ENCODE measurements at places on chromosomes 13 and 19.

GRCh38 chr13:33262062-33262487, 23.5 kb downstream of the STARD13 start:
- DNase-seq, result no peak

DNA sequence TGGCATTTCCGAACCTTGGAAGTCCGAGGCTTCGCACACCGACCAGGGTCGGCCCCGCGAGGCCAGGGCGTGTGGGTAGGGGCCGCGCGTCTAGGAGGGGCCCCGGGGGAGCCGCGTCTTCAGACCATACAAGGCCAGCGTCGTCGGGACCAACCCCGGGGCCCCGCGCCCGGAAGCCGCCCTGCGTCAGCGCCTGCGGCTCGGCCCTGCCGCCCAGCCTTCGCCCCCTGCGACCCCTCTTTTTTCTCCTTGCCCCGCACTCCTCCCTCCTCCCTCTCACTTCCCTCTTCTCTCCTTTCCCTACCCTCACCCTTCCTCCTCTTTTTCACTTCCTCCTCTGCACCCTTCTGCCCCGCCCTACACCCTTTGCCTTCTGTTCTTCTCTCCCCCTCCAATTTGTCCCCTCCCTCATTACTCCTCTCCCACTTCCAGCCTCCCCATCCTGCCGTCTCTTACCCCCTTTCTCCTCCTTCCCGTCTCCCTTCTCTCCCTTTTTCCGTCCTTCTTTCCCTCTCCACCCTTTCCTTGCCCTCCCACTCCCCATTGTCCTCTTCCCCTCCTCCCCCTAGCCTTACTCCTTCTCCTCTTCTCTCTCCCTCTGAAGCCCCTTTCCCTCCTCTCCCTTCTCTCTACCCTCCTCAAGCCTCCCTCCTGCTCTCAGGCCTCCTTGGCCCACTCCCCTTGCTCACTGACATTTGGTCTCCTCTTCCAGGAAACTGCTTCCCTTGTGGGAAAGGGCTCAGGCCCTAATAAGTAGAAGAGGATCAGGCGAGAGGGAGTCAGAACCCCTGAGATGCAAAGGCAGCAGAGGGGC, 2.2 kb upstream of the PLEKHG2 start:
- no peak for DNase-seq

DNA sequence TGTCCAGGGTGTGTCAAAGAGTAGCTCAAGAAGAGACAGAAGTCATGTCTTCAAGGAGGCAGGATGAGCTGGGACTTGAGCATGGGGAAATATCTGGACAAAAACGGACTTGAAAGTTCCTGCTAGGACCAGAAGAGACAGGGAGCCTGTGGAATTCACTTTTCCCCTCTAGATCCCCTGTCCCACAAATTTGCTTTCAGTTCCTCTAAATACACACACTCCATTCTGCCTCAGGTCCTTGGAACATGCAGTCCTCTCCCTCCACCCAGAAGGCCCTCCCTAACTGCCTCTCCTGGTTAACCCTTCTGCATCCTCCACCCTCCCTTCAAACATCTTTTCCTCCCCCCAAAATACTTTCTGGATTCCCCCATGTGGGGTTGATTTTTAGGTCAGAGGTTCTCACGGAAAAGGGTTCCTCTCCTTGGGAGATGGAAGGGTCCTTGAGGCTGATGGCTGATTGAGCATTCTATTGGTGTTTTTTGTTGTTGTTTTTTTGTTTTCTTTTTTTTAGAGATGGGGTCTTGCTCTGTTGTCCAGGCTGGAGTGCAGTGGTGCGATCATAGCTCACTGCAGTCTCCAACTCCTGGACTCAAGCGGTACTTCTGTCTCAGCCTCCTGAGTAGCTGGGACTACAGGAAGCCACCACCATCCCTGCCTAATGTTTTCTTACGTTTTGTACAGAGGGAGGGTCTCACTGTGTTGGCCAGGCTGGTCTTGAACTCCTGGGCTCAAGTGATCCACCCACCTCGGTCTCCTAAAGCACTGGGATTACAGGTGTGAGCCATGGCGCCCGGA, 6.9 kb upstream of the RETN start:
- no peak for DNase-seq

- DNase-seq, result no peak
Observed at GRCh38 chr13:99433543-99434075, 67.7 kb upstream of the TM9SF2 start.

DNA sequence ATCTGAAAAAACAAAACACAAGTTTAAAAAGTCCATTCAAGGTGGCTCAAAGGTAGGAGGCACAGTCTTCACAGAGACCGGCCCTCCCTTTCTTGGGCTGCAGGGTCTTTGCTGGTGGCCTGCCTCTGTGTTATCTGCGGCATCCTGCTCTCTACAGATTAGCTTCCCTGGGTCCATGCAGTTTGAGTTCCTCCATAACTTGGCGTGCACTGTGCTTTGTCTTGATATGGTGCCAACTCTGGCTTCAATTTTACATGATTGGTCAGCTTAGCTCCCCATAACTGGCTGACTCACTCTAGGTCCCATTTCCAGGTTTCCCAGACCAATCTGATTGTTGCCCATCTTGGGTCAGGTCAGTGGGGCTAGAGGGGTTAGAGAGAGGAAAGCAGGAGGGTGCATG, 41.8 kb downstream of the TPT1 start:
- no peak for DNase-seq
